ENCODE measurements at places on chromosomes 13 and 19.

DNA sequence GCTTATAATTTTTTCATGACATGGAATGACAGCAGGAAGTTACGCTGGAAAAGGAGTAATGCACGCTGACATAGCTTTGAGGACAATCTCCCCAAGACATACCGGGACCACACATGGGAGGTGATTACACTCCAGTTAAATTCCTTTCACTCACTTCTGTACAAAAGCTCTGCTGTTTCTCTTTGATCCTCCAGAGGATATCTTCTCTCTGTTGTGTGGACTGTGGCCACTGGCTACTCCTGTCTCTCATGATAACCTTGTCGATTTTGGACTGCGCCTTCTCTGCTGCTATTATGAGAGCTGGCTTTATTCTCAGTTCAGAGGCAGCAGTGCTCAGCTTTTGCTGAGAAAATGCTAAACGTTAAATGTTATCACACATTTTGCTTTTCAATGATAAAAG is 464.6 kb downstream of the FGF9 start:
- no peak for DNase-seq

DNA sequence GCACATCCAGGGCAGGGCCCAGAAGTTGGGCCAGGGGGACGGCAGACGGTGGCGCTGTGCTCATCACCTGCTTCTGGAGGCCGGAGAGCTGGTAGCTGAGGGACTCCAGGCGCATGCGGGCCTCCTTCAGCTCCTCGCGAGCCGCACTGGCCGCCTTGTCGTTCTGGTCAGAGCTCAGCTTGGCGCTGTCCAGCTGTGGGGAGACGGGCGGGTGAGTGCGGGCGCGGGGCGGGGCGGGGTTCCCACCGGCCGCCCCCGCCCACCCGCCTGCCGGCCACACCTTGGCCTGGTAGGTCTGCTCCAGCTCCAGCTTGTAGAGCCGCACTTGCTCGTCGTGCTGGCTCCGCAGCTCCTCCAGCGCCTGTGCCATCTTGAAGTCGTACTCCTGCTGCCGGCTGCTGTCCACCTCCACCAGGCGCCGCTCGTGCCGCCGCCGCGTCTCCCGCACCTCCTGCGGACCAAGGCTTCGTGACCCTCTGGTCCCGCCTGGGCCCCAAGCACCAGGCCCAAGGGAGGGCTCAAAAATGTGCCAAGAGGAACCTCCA is 7.4 kb upstream of the TIMM13 start:
- DNase-seq: no peak

GRCh38 chr13:29791997-29792780 is 58.2 kb downstream of the UBL3 start:
- DNase-seq: no peak

GRCh38 chr13:90968166-90968904 is 379.2 kb upstream of the MIR17HG start:
- DNase-seq: peak; percentile 10

DNA sequence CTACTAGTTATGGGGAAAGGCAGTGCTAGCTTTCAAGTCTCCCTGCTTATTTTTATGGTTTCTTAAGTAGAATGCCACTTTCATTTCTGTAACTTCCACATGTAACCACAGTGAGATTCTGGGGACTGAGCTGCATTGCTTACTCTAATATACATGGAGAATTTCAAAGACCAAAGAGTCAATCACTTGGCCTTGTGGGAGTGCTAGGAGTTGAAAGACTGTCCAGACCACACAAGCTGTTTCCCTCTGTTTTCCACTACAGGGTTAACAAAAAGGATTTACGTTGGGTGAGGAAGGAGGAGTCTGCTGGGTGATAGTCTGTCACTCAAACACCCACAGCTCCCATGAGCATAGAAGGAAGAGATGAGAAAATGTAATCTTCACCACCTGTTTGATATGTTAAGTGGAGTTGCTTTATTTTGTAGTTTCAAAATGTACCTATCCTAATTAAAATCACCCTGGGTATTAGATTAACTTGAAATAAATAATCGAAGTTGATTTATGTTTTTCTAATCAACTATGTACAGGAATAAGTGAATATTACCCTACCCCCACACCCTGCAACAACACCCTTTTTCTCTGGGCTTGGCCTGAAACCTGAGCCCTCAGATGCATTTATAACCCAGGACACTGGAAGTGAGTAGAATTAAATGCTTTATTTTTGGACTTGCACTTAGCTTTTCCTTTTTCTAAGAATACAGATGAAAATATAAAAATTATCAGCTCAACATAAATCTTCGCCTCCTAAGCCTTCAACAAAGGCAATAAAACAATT is 225.8 kb upstream of the SLC10A2 start:
- no peak for DNase-seq

DNA sequence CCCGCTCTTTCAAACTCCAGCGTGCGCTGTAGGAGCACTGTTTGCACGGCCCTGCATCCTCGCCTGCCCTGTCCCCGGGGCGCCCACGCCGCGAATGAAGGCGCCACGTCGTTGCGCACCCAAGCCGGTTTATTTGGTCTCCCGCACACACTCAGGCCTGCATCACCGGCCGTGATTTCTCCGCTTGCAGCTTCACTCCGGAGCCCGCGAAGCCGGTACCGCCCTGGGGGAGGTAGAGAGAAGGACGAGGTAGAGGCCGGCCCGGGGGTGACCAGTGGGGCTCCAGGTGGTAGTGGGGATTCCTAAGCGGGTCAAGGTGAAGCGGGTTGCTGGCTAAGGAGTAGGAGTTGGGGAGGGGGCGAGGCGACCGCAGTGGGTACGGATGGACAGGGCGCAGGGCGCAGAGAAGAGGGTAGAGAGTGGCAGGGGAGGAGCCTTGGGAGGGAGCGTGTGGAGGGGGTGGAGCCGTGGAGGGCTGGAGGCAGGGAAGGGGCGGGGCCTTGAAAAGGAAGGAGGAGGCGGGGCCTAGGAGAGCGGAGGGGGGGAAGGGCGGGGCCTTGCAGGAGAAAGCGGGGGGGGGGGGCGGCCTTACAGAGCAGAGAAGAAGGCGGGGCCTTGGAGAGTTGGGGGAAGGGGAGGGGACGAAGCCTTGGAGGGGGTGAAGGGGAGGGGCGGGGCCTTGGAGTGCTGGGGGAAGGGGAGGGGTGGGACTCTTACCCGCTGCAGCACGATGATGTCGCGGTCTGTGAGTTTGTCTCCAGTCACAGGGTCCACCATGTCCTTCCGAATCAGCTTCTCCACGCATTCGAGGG is 24.6 kb downstream of the NOSIP start:
- DNase-seq: peak; percentile 40

- DNase-seq: peak; percentile 52
Observed at GRCh38 chr19:18848878-18849661, 17.3 kb downstream of the UPF1 start.

DNA sequence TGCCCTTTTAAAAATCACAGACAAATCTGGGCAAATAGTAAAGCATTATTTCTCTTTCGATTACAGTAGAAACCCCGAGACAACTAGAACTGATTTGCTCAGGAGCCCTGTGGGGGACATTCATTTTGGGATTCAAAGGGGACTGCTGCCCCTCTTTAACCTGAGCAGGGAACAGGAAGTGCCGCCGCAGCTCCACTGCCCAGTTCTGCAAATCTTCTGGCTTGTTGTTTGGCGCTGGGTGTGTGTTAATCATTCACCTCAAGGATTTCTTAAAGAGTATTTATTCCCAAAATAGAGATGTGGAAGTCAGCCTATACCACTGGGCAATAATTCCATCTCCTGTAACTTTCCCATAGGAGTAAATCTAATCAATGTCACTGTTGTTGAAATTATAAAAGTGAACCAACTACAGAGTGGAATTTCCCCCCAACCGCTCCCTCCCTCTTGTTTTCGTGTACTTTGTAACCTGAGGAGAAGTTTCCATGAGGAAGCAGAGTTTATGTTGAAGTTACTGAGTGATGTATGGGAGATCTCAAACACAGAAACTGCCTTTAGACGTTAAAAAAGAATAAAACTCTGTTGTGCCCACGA is 515.8 kb downstream of the KLF12 start:
- no peak for DNase-seq

DNA sequence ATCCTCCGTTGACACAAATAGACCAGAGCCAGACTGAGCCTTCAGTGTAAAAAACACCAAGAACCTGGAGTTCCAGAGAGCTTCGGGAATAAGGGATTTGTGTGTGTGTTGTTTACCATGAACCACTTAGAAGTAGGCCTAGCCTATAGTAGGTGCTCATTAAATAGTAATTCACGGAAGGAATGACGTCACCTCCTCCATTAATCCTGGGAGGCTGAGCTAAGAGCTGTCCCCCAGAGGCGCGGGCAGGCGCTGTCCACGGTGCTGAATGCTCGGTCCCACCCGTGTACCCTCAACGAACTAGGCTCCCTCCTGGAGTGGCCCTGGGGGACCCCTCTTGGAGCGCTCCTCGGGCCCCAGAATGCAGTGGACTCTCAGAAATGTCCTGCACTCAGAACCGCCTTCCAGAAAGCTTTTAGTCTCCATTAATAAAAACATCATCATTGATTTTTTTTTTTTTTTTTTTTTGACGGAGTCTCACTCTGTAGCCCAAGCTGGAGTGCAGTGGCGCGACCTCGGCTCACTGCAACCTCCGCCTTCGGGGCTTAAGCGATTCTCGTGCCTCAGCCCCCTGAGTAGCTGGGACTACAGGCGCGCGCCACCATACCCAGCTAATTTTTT is 6.5 kb downstream of the UNC13A start:
- peak; percentile 36 for DNase-seq

DNA sequence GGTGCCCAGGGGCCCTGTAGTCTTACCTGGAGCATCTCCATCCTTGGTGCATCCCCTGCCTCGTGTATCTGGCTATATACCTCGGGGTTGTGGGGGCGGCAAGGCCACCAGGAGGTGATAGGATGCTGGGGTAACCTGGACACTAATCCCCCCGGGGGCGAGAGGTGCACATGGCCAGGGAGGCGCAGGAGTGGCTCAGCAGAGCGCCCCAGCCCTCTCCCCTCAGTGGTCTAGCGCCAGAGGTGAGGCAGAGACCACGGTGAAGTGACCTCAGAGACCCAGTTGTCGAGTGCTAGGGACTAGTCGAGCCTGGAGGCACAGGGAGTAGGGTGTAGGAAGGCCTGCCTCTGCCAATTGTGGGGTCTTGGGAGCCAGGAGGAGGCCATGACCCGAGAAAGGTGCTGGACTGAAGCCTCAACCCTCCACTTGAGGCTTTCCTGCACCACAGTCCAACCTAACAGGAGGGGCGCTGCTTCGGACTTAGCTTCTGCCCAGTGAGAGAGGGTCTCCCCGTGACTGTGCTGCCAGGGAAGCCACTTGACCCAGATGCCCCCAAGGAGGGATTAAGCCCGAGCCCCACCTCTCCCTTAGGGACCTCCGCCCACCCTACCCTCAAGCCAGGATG is at the start of gene LHB:
Gene LHB (minus strand): TSS at position 51 of the 625 bp plus-strand sequence. CDS start 10 bp downstream, at position 41.
- no peak for DNase-seq

DNA sequence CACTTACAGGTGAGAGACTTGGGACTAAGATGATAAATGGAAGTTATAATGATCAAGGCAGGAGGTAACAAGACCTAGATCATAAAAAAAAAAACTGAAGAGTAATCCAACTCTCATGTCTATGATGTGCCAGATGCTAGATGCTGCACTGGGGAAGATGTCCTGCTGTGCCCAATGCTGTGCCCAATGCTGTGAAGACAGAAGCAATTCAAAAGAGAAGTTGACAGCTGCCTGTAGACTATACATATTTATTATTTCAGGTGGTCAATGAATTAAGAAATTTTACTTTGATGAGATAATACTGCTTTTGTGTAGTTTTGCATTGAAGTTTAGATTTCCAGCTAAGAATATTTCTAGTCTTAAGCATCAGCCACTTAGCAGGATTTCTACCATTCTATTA is 21.5 kb downstream of the VWA8 start:
- DNase-seq: no peak

All from GM12865 (cell line).